ENCODE measurements at places on chromosomes 13 and 19.

DNA sequence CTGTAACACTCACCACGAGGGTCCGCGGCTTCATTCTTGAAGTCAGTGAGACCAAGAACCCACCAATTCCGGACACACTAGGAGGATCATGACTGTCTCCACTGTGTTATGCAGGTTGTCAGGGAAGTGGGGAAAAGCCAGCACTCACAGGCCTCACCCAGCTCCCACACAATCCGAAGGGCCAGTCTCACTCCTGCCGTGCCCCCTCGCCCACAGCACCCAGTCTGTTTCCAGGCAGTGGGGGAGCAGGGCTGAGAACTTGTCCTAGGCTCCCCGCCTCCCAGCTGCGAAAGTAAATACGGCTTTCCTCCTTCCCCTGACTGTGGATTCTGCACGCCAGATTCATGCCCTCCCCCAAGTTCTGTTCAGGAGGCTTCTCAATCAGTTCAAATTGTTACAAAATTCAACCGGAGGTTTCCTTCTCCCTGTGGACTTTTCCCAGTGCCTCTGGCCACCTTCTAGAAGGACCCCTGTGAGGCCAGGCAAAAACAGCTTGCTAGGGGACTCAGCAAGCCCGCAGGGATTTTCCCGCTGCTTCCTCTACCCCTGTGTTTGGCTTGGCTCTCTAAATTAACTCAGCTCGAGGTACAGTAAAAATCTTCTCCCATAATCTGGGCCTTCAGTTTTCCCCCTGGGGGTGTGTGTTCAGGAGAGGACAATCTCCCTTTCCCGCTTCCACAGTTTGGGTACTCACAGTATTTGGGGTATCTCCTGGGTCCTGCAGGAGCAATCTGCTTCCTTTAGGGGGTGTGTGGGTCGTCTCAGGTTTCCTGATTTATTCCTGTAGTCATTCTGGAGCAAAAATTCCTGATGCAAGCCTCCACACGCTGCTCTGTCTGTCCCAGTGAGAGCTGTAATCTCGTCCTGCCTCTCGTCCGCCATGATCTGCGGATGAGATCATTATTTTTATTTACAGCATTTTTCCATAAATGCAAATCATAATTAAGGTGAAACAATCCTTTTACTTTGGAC is 899.8 kb downstream of the GPC5 start:
- DNase-seq, result no peak

DNA sequence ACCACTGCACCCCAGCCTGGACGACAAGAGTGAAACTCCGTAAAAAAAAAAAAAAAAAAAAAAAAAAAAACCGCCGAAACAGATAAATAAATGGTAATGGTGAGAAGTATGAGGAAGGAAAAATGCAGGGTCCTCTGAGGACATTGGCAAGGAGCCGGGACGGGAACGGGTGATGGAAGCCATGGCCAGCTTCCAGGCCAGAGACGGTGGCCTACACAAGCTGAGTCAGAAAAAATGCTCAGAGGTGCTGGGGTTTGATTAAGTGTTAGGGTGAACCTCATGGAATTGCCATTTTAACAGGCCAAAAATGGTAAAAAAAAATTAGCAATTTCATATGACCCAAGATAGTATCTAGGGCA is 866 bp upstream of the ZSWIM4 start:
- peak; percentile 64 for DNase-seq

- no peak for DNase-seq
These were observed 2.8 kb upstream of the CDC37 start for GRCh38 chr19:10406191-10406590.

DNA sequence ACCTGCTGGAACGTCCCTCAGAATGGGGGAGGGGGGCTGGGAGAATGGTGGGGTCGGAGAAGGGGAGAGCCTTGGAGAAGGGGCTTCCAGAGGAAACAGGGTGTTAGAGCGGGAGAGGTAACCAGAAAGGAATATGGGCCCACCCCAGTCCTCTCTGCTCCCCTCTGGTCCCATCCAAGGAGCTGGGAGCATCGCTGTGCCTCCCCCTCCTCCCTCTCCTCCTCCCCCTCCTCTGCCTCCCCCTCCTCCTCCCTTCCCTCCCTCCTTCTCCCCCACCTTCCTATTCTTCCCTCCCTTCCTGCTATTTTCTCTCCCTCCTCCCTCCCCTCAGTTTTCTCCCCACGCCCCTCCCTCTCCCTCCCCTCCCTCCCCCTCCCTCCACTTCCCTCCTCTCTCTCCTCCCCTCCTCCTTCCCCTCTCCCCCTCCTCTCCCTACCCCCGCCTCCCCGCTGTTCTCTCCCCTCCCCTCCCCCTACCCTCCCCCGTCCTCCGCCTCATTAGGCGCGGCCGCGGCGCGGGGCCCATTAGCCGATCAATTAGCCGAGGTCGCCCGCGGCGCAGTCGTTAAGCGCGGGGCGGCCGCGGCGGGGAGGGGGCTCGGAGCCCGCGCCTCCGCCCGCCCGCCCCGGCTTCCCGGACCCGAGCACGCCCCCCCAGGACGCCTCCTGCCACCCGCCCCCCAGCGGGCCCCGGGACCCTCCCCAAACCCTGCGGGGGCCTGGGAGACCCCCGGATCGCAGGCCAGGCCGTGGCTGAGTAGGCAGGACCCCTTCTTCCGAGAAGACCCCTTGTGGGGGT is 15.4 kb downstream of the TLE5 start:
- no peak for DNase-seq

- DNase-seq, result peak; percentile 3
These were observed 3.7 kb upstream of the CSNK1A1L start for GRCh38 chr13:37109051-37109678.

DNA sequence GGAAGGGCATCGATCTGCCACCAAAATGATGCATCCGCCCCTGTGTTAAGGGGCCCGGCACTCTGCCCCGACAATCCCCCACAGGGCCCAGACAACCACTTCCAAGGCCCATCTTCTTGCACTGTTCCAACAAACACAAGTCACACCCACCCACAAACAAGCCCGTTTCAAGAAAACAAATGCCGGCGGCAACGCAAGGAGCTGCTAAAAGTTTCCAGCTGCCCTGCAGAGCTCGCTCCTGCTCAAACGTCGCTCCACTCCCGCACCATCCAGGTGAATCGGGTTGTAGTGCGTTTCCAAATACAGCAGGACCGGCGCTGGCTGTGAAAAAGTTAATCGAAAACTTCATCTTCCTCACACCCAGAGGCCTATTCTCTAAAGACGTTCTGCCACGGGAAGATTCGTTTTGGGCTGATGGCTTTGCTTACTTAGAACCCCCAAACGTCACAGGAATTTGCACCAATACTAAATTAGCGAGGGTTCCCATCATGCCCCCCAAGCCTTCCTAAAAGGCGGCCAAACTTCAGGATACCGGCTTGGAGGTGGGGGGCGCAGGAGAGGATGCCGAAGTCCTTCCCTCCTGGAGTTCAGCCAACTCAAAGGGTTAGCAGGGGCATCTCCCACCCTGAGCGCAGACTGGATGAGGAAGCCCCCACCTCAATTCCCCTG is 107.4 kb upstream of the DOCK9 start:
- no peak for DNase-seq

GRCh38 chr19:6261883-6262282 is 17.9 kb downstream of the MLLT1 start:
- no peak for DNase-seq

DNA sequence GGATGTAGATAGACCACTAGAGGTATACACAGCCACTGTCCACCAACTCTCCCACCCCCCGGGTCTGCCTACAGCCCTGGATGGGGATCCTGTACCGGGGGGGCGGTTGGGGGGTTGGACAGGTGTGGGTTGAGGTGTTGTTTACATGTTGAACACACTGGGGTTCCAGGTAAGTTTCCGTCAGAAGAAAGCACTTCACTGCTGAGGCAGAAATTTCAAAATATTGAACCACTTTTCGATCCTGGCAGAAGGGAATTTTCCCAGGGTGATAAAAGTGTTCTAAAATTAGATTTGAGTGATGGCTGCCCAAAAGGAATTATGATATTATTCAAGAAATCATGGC is 6.6 kb upstream of the CEACAM16 start:
- DNase-seq, result no peak

All from suppressor macrophage (primary cell).